Activated CD8-positive, alpha-beta T cell treated with anti-CD3 and anti-CD28 coated beads for 36 hours (primary cell): ENCODE measurements at places on chromosomes 4 and X. TPM values are rescaled to one million over a fixed set of nuclear protein-coding genes. Genes with fewer than 3 reads are reported as not detected.

DNA sequence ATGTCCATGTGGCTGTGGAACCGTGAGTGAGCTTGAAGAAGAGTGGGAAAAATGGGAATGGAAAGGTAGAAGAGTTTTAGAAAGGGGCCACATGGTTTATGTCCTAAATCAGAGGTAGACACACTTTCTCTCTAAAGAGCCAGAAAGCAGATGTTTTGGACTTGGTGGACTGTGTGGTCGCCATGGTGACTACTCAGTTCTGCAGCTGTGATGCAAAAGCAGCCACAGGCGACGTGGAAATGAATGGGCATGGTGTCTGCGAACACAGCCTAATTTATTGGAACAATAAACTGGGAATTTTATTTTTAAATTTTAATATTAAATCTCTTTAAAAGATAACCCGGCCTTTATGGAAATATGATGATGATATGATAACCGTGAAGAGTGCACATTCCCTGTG, 386.0 kb upstream of the FAT1 start:
- no peak for DNase-seq

DNA sequence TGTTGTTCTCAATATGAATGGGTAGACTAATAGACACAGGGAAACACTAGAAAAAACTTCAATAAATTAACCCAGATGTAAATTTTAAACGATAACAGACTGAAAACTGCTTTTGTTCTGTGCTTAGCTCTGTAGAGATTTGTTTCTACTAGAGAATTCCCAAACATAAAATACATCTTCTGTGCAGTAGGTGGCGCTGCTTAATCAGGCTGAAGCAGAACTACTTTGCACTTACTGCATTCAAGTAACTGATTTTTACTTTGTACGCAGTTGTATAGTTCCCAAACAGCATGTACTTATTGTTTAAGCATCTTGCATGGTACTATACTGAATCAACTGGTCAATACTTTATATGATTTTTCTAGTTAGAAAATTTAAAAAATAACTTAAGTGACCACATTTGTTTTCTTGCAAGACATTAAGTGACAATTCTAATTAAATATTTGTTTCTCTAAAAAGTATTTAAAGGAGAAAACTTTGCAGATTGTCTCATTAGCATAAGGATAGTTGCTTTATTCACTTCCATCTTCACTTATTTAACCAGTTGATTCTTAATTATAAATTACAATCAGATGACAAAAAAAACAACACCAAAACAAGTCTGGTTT, 490.6 kb downstream of the IL15 start:
- DNase-seq, result peak; percentile 73

Gene IBSP
- total RNA-seq, result not detected

DNA sequence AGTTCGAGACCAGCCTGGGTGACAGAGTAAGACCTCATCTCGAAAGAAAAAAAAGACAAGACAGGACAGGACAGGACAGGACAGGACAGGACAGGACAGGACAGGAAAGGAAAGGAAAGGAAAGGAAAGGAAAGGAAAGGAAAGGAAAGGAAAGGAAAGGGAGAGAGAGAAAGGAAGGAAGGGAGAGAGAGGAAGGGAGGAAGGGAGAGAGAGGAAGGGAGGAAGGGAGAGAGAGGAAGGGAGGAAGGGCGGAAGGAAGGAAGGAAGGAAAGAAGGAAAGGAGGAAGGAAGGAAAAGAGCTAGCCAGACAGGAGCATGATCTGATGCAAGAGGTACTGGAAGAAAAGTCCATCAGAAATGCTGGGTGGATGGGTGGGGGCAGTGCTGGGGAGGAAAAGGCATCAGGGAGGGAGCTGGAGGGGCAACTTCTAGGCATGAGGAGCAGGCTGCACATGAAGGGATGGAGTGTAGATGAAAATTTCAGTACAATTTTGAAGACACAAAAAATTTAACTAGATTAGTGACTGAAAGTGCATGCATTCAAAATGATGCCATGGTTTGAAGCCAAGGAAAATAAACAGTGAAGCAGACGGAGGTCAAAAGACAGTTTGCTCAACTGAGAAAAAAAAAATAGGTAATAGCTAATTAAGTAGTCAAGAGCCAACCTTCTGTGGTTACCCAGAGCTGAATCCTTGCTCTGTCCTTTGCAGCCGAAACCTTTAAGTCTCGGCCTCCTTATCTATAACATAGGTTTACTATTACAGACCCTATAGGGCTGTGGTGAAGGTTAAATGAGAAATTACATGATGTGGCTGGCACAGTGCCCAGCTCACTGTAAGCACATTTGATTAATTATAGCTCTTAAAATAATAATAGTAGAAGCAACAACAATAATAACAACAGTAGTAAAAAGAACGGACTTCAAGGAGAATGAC, 59.9 kb downstream of the ZNF827 start:
- no peak for DNase-seq

DNA sequence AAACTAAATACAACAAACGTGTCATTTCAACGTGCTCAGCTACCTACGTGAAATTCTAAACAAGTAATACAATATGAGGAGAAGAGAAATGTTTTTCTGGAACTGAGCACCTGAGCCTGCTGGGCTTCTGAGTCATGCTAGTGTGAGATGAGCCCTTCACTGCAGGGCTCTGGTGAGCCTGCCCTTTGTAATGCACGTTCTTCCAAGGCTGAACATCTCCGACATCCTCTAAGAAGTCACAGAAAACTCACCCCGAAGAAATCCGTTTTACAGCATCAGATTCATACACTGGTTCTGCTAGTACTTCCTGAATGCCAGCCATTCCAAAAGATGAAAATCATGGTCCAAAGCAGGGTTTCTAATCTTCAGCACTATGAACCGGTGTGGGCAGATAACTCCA, 157.1 kb downstream of the AMELX start:
- no peak for DNase-seq
